Activated CD8-positive, alpha-beta memory T cell treated with anti-CD3 and anti-CD28 coated beads for 4 hours (primary cell): ENCODE measurements at places on chromosomes 1 and 21.

DNA sequence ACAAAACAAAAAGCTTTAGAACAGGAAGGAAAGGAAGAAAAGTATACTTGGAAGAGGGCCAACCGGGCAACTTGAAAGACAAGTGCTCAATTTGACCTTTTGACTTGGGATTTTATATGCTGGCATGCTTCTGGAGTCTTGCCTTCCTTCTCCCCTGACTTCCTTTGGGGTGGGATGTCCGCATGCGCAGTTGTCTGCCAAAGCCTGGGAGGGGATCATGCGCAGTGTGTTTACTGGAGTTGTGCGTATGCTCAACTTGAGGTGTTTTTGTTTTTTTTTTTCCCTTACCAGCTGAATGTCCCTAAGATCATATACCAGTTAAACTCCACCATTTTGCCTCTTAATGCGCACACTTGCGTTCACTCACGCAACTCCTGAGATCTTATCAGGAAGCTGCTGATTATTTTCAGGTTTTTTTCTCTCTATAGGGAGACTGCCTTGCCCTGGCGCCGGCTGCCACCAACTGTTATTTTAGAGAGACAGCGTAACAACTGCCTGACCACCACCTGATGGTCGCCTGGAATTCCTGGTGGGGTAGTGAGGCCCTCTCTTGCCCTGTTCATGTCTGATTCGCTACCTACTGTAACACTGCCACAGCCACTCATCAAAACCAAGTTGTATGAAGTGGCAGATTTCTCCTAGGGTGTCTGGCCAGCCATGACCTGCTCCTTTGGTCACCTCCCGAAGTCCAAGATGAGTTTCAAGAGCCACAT is 138.7 kb upstream of the ZNF644 start:
- DNase-seq, result no peak

GRCh38 chr1:3679098-3679555 is 26.8 kb downstream of the TP73 start:
- DNase-seq, result no peak

DNA sequence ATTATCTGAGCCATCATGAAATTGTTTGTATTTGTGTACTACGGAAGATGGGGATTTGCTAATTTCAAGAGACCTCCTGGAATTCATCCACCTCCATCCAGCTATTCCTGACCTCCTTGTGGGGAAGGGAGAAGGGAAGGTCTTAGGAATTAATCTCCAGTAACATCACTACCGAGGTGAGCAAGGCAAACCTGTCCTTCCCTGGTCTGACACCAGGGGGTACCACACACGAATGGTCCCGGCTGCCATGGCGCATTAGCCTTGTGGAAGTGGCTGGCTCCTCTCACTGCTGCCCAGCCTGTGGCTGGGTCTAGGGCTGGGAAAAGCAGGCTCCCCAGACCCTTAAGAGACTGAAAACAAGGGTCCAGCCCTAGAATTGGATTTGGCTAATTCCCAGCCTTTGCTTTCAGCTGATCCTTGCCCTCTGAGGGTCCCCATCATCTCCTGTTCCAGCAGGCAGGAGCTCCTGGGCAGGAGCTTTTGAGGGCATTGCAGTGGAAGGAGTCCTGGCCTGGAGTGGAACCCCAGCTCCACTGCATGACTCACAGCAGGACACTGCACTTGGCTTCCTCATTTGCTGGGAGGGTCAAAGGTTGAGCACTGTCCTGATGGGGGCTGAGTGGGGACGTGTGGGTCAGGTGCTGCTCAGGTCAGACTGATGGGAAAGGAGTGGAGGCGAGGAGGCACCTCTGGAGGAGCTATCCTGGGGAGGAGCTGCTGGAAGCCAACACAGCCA is 34.8 kb downstream of the RIMS3 start:
- DNase-seq, result no peak

DNA sequence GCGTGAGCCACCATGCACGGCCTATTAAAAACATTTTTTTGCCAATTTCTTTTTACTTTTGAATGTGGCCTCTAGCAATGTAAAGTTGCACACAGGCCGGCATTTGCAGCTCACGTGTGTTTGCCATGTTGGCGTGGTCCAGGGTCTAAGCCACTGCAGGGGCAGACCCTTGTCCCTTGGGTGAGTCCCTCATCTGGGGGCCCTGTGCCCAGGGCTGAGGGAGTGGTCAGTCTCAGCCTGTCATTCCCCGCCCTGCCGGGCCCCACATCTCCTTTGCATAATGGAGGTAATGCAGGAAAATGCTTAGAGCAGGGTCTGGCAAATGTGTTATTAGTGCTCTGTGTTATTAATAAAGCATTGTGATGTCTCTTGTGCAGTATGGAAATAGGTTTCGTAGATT is 16.9 kb downstream of the AGPAT3 start:
- no peak for DNase-seq

DNA sequence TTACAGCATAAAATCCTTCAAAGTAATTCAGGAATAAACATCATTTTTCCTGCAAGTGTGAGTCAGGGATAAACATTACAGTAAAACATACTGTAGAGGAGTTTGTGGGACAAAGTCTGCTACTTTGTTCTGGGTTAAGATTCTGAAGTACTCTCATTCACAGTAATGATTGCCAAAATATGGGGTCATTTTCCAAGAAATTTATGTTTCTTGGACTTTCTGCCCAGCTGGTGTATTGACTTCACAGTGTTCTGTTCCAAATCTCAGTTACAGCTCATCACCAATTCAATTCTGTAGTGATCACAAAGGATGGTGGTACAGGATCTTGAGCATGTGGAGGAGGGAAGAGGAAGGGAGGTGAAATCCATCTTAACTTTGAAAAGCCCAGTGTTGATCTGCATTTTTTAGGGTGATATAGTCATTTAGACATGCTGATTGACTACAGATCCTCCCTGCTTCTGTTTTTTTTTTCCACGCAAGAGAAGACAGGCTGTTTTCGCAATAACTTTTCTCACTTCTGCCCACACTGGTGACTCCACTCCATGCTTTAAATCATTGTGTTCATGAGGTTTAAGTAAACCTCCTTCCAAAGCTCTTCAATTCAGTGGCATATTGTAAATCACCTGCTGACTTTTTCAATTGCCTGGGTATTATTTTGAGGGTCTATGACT is 60.4 kb upstream of the C1orf53 start:
- DNase-seq, result no peak

- no peak for DNase-seq
Observed at GRCh38 chr1:238451781-238452310, 561.1 kb upstream of the ZP4 start.

GRCh38 chr1:87061742-87062156 is 147.3 kb downstream of the HS2ST1 start:
- no peak for DNase-seq

- no peak for DNase-seq
Observed at GRCh38 chr1:3524556-3525203, 70.2 kb downstream of the ARHGEF16 start.

GRCh38 chr1:27143401-27143800 is 11.5 kb downstream of the SLC9A1 start:
- DNase-seq, result no peak

- DNase-seq, result no peak
Observed at GRCh38 chr1:113928187-113928930, 765 bp upstream of the HIPK1 start.

GRCh38 chr1:146019231-146020057 is 2.1 kb downstream of the HJV start:
- DNase-seq, result no peak

- DNase-seq, result no peak
Observed at GRCh38 chr1:13864760-13865159, 164.8 kb downstream of the PRDM2 start.

GRCh38 chr1:100852976-100853375 is 41.7 kb downstream of the EXTL2 start:
- DNase-seq, result no peak

- no peak for DNase-seq
Observed at GRCh38 chr21:22871692-22872091, 1873.5 kb downstream of the NCAM2 start.

GRCh38 chr1:1899266-1899966 is 8.5 kb upstream of the GNB1 start:
- no peak for DNase-seq

- no peak for DNase-seq
Observed at GRCh38 chr1:64875606-64876005, 90.7 kb downstream of the JAK1 start.

DNA sequence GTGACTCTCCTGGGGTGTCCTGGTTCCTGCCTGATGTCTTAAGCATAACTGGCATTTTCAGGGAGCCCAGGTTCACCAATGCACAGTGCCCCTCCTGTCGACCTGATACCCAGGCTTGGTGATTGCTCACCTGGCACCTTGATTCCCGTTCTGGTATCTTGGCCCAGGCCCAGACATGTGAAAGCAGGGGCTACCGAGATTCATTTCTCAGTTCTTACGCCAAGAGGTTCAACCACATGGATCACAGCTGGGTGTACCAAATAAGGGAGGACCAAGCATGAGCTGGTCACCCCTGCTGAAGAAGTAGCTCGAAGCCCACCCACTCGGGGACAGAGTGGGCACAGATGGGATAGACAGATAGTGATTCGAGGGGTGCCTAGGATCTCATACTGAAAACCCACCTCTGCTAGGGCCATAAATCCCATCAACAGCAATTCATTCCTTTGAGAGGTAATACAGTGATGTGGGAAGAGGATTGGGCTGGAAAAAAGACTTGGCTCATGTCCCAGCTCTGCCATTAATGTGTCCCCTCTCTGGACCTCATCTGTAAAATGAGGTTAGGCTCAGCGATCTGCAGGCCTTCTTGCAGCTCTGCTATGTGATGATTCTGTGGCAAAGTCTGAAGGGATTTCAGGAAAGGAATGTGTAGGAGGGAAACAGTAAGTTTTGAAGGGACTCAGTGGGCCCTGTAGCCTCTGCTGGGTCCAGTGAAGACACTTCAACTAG is 2.7 kb downstream of the EPHX1 start:
- DNase-seq, result no peak

- no peak for DNase-seq
Observed at GRCh38 chr1:205913451-205914154, 29.7 kb downstream of the SLC26A9 start.

DNA sequence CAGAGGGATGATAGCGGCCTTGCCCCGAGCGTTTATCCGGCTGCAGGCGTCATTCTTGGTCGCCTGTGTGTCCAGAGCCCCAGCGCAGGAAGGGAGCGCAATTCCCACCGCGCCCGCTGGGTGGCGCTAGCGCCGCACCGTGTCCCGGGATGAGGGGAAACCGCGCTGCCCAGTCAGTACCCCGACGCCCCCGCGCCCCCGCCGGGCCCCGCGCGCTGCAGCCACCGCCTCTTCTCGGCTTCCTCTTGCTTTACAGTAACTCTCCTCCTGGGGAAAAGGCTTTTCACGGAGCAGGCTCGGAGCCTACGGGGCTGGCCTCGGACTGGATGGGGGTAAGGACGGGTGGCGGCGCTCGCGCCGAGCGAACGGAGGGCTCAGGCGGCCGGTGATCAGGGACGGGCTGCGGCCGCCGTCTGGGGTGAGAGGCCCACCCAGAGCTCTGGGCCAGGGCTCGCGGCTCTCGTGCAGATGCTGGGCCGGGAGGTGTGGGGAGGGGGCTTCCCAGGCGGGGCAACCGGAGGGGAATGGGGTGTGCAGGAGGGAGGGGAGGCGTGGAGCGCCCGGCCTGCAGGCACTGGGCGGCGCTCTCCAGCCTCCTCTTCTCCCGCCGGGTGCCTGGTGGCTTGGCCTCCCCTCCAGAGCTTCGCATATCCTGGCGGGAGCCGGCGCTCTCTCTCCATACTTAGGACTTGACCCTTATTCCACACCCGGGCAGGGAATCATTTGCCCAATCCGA is 29.8 kb downstream of the TEX35 start:
- DNase-seq, result peak; percentile 77

DNA sequence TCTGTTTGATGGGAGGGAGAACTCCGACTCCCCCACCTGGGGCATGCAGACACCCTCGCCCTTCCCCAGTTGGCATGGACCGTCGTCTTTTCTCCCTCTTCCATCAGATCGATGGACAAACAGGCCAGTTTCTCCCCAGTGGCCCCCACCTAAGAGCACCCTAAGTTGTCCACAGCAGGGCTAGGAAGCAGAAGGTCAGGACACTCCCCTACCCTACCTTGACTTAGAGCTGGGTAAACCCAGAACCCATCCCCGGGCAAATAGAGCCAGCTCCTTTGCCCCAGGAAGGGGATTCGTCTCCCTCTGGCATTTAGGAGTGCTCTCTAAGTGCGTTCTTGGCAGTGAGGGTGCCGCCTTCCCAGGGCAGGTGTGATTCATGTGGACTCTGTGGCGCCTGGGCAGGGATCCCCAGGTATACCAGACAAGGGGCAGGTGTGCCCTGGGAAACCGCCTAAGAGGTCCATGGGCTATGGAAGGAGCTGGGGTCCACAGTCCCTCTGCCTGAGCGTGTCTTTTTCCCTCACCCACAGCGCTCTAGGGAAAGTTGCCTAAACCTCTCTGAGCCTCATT is 2.7 kb upstream of the RUNX3 start:
- no peak for DNase-seq

DNA sequence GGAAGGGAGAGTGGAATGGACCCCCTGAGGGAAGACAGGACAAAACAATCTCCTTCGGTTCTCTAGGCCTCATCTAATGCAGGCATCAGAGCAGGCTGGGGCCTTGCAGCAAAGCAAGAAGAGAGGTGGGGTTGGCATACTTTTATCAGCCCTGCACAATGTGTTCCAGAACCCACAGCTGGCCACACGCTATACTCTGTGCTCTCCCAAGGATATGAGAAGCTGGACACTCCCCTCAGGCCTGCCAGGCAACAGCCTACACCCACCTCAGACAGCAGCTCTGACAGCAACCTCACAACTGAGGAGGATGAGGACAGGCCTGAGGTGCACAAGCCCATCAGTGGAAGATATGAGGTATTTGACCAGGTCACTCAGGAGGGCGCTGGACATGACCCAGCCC is 27.3 kb downstream of the LY9 start:
- no peak for DNase-seq

DNA sequence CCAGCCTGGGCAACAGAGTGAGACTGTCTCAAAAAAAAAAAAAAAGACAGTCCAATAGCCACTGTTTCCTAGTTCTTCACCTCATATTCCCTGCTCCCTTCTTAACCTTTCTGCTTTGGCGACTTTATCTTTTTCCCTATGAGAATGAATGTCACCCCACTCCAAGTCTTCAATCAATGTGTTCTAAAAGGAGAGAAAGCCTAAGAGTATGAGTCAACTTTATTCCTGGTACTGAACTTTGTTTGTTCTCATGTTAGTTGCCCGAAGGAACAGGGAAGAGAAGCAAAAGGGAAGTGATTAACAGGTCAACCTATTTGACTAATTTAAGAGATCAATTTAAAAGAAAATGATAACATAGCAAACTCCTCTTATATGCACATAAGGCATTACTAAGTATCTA is 39.9 kb upstream of the SLC16A1 start:
- DNase-seq, result no peak

DNA sequence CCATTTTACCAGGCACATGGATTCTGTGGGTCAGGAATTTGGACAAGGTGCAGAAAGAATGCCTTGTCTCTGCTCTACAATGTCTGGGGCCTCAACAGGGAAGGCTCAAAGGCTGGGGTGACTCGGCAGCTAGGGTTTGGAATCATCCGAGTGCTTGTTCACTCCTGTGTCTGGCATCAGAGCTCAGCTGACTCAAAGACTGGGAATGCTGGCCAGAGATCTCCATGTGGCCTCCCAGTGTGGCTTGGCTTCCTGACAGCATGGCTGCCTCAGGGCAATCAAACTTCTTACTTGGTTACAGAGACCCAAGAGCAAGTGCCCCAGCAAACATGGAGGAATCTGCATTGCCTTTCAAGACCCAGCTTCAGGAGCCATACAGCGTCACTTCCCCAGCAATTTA is 110.5 kb downstream of the TOMM20 start:
- no peak for DNase-seq
